ENCODE measurements at places on chromosomes 2 and 18.
A peak's percentile ranks its signal among the peaks of the same experiment; 100 is the strongest.

GRCh38 chr2:85209887-85210286 is 76.7 kb downstream of the TCF7L1 start:
- no peak for DNase-seq

DNA sequence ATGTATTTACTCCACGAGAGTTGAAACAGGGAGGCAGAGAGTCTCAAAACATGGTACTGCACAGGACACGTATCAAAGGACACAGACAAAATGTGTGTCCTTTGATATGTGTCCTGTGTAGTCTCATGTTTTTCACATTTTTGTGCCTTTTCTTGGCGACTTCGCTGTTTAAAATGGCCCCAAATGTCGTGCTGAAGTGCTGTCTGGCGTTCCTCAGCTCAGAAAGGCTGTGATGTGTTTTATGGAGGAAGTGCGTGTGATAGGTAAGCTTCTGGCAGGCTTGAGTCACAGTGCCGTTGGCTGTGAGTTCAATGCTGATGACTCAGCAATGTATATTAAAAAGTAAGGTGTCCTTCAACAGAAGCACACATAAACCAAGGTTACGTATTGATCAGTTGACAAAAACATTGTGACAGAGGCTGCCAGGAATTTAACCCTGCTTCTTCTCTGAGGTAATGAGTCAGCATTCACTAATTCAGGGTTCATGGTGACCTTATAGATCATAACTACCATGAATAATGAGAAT is 78.2 kb downstream of the DYSF start:
- DNase-seq = peak; percentile 19

DNA sequence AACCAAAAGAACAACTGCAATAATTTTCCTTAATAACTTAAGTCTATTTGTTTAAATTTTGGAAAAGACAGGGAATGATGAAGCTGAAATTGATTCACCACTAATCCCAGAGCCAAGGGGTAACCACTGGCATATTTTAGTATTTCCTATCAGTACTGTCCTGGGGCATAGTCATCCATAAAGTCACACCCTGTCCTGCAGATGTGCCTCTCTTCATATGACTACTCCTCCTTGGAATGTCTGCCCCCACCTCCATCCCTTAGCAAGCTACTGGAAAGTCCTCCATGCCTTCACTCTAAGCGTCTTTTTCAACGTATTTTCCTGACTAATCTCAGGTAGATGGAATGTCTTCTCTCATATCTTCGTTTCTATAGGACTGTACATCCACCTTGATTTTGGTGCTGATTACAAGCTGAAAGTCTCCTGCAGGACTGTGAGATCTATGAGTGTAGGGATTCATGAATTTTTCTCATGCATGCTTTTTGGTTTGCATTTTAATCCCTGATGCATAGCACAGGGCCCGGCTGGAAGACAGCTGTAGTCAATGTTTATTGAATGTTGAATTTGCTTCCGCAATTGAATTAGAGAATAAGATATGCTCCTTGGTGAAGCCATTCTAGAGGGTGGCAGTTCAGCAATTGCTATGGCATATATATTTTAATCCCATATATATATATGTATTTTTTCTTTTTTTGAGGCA is 85.6 kb downstream of the MOGAT1 start:
- DNase-seq = no peak

DNA sequence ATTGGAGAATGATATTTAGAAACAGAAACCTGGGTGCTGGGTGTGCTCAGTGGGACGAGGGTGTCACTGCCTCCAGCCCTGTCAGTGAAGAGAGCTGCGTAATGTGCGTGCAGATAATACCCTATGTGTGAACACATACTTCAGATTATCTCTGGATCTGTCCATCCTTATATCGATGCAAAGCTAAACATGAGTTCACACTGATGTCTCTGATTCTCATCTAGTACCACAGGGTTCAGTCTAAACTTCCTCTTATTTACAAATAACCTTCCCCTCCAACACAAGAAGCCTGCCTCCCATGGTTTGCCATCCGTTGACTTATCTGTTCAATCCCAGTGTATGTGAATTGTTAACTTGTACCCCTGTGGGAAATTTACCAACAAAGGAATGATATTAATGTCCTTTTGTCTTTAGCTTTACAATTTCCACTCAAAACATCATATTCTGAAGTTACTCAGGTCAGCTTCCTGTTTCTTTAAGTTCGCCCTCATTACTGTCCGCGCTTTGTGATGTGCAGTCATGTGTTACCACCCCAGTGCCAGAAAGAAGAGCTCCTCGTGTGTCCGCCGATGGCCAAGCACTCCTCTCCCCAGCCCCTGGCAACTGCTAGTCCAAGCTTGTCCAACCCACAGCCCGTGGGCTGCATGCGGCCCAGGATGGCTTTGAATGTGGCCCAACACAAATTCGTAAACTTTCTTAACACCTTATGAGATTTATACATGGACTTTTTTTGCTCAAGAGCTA is 108.2 kb downstream of the RTP5 start:
- no peak for DNase-seq

- no peak for DNase-seq
These were observed 46.7 kb downstream of the ARHGAP28 start for GRCh38 chr18:6776188-6776587.

GRCh38 chr2:197191940-197192322 is 118.6 kb downstream of the ANKRD44 start:
- DNase-seq = no peak

DNA sequence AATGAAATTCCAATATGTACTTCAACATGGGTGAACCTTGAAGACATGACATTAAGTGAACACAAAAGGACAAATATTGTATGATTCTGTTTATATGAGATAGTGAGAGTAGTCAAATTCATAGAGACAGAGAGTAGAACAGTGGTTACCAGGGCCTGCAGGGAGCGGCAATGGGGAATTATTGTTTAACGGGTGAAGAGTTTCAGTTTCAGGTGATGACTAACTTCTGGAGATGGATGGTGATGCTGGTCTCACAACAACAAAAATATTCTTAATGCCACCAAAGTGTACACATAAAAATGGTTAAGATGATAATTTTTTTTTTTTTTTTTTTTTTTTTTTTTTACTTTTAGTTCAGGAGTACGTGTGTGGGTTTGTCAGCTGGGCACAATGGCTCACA is 109.4 kb upstream of the TMEM200C start:
- DNase-seq = no peak

DNA sequence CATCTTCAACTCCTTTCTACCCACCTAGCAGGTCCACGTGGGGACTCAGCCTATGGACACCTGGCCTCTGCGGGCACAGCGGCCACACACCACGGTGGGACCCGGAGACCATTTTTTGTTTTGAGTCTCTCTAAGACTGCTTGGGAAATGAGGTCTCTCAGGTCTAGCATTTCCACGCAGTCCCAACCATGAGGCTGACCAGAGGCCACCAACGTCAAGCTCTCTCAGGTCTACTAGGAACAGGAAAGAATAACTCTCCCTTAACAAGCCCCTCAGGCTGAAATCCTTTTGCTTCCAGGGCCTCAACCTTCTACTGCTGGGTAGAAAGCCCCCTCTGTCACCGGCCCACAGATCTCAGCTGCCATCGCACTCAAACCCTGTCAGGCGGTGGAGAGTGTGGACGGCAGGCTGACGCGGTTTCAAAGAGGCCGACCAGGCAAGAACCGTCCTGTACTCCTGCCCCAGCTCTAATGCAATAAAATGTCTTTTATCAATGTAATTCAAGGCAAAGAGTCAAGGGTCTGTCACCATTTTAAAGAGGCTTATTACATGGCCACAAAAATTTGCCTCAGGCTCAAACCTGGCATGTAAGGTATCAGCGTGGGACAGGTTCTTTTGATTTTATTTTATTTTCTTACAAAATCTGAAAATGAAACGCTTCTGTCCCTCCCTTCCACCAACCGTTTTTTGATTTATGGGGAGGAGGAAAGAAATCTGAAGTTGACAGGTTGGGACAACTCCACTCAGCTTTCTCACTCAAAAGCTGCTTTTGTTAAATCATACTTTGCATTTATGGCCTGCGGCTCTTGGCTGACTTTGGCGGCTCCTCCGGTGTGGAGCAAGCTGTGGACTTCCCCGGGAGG is 74.0 kb downstream of the BCL11A start:
- DNase-seq = no peak

DNA sequence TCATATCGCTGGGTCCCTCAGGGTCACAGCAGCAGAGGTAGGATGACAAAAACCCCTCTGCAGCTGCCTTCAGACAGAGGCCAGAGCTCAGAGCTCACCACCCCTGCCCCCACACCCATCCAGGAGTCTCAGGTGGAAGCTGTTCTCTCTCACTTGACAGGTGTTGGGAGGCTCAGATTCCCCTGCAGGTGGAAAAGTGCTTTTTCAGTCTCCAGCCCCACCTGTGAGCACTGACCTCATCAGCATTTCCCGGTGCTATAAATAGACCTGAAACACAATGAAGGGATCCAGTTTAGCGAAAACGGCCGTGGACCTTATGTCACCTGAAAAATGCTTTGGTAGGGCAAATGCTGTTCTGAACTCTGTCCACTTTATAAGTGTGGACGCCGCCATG is 254.9 kb downstream of the NDUFA10 start:
- DNase-seq = no peak

DNA sequence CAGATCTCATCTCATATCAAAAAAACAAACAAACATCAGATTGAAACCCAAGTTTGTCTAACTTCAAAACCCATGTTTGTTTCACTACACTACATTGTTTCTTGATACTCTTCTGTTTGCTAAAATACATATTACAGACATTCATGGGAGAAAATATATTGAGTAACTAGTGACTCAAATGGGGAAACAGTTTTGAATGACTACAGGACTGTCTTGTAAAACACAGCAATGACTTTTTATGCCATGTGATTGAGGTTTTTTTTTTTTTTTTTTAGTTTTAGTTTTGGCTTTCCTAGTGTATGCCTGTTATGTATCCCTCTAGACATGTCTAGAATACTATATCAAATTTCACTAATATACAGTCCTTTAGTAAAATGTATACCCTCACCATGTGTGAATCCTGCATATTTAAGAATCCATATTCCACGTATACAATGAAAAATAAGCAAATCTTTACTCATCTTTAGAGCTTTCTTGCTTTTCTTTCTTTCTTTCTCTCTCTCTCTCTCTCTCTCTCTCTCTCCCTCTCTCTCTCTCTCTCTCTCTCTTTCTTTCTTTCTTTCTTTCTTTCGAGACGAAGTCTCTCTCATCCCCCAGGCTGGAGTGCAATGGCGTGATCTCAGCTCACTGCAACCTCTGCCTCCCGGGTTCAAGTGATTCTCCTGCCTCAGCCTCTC is 46.6 kb upstream of the SERTAD2 start:
- no peak for DNase-seq

- no peak for DNase-seq
These were observed 143.3 kb upstream of the ZEB2 start for GRCh38 chr2:144663207-144663606.

- no peak for DNase-seq
These were observed 49.5 kb downstream of the C2orf42 start for GRCh38 chr2:70141212-70141901.

DNA sequence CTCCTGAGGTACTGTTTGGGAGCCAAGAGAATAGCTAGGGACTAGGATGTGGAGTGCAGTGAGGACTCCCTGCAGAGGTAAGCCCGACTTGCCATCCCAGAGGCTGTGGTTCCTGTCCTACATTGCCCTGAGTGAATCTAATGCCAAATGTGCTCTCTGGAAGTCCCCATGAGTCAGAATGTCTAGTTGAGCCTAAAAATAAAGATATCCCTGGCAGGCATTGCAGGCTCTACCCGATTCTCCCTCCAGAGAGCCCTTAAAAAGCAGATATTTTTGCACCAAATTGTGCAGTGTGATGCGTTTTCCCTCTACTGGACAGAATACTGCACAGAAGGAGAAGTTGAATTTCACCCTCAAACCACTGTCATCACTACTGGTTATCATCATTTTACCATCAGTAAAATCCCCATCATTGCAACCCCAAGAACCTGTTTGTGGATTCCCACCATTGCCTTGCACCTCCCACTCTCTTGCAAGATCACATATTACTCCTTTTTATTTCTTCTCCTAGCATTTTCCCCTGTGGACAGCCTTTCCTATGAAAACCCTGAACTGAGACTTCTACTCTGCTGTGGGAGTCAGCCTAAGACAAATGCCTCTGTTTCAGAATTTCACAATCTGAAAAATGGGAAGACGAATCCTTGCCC is 98.0 kb downstream of the MARCHF4 start:
- no peak for DNase-seq

DNA sequence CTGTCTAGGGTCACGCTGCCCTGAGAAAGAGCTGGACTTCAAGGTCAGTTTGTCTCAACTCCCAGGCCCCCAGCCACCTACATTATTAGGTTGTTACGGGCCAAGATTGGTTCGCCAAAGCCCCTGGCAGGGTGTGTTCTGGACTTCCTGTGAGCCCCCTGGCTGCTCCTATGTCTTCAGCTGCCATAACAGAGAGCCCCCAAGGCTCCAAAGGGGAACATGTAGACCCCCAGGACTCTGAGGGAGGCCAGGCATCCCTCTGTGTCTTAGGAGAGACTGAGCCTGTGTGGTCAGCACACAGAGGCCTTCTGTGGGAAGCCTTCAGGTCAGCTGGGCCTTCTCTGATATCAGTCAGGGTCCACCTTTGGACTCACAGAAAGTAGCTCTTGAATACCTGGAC is 58.3 kb downstream of the INHBB start:
- no peak for DNase-seq

DNA sequence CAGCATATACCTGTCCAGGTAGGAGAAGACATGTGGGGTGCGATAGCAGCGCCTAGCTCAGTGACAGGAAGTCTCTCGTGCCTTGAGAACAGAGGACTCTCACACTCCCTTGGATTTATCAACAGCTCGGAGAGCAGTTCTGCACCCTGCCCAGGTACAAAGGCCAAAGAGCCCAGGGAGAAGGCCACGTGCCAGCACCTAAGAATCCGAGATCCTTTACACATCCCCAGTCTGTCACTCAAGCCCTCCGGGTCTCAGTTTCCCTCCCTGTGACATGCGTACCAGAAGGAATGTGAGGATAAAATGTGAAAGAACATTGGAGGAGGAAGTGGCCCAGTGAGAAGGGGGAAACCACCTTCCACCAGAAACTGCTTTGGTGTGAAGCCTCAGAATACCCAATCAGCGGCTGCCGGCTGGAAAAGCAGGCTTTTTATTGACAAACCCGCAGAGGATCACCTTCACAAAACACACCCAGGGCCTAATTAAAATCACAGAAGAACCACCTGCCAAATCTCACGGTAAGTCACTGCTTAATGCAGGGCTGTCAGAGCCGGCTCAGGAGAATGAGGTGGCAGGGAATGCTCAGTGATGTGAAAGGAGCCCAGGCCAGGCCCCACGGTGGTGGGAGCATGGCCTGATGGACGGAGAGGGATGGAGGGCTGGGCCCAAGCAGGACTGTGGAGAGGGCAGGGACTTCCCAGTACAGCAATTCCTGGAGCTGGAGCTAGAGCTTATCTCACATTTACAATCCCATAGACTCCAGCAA is 66.3 kb downstream of the MYO5B start:
- DNase-seq = no peak

- no peak for DNase-seq
These were observed 61.7 kb upstream of the TEX51 start for GRCh38 chr2:126836761-126837679.

- DNase-seq = no peak
These were observed 327.6 kb downstream of the NCKAP5 start for GRCh38 chr2:133240491-133241223.

DNA sequence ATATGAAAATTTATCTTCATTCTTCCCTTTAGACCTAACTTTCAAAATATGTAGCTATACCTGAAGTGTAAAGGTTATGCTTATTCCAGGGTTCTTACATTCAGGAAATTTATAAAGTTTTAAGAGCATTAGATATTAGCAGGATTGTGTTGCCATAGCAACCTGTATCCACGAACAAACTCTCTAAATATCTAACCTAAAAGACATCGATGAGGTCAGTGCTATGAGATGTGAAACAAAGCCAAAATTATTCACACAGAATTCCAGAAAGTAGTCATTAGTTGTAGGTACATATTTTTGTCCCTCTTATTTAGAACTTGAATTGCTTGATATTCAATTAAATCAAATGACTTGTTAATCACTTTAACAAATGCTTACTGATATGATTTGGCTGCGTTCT is 705.3 kb downstream of the SOCS6 start:
- DNase-seq = no peak

All from pulmonary artery endothelial cell (primary cell).